ENCODE measurements at places on chromosomes 4 and X. TPM values are rescaled to one million over a fixed set of nuclear protein-coding genes. Genes with fewer than 3 reads are reported as not detected.

Gene LRCH2
- total RNA-seq = under 0.01 TPM

Gene TRAM1L1
- 6.3 TPM for total RNA-seq

Gene TLR2
- total RNA-seq = under 0.01 TPM

Gene ARMCX2
- 75.6 TPM for total RNA-seq

Gene MAP3K15
- under 0.01 TPM for total RNA-seq

Gene SPARCL1
- total RNA-seq = not detected

Gene CABS1
- total RNA-seq = not detected

Gene S100G
- total RNA-seq = not detected

Gene RASL11B
- total RNA-seq = not detected

Gene MAOA
- total RNA-seq = 50.3 TPM

Gene TMPRSS11B
- 1.4 TPM for total RNA-seq

Gene SPANXB1
- total RNA-seq = not detected

Gene MND1
- 2.7 TPM for total RNA-seq

Gene GPRIN3
- total RNA-seq = not detected

Gene CT45A1
- not detected for total RNA-seq

Gene GLRA2
- not detected for total RNA-seq

Gene SORBS2
- total RNA-seq = 0.79 TPM

Gene CITED1
- not detected for total RNA-seq

Gene DUX4
- not detected for total RNA-seq

Gene DUSP21
- not detected for total RNA-seq

Gene RNF175
- not detected for total RNA-seq

Gene PABPC1L2B
- total RNA-seq = not detected

Gene GNRHR
- 0.39 TPM for total RNA-seq

Gene F9
- total RNA-seq = not detected

Gene RAB40AL
- 2.0 TPM for total RNA-seq

Gene ADH4
- not detected for total RNA-seq

Gene BEX3
- 146 TPM for total RNA-seq

Gene CPZ
- 10.4 TPM for total RNA-seq

Gene CYTL1
- not detected for total RNA-seq

Gene PWWP3B
- total RNA-seq = 5.1 TPM

Gene NEXMIF
- under 0.01 TPM for total RNA-seq

Gene CXXC4
- 0.39 TPM for total RNA-seq

Gene ARX
- not detected for total RNA-seq

Gene SRPX2
- 14.1 TPM for total RNA-seq

Gene SPCS3
- 66.7 TPM for total RNA-seq

Gene GPR34
- not detected for total RNA-seq

Gene PRR32
- not detected for total RNA-seq

Gene SPANXA2
- not detected for total RNA-seq

Gene HSD17B13
- total RNA-seq = not detected

Gene FAM184B
- under 0.01 TPM for total RNA-seq

Gene CFI
- total RNA-seq = not detected

Gene CYSLTR1
- not detected for total RNA-seq

Gene NIPAL1
- total RNA-seq = 10.8 TPM

Gene VCX3A
- not detected for total RNA-seq

Gene TRIML2
- total RNA-seq = 41.3 TPM

Gene RNF150
- total RNA-seq = 0.43 TPM

Gene EFHC2
- not detected for total RNA-seq

Gene SH3D19
- 127 TPM for total RNA-seq

Gene KIT
- 2.0 TPM for total RNA-seq

Gene AIFM1
- 12.1 TPM for total RNA-seq

Gene MEPE
- total RNA-seq = not detected

Gene CXCL5
- not detected for total RNA-seq

Gene PRR27
- total RNA-seq = not detected

Gene CYP2U1
- 2.7 TPM for total RNA-seq

Gene GLUD2
- 0.54 TPM for total RNA-seq

Gene FHIP1A
- 17.6 TPM for total RNA-seq

Gene AFM
- total RNA-seq = not detected

Gene STARD8
- total RNA-seq = 0.39 TPM

Gene EREG
- 5.3 TPM for total RNA-seq

Gene CCNI
- total RNA-seq = 183 TPM
